ENCODE measurements at places on chromosomes 6 and 20.
A peak's percentile ranks its signal among the peaks of the same experiment; 100 is the strongest.

DNA sequence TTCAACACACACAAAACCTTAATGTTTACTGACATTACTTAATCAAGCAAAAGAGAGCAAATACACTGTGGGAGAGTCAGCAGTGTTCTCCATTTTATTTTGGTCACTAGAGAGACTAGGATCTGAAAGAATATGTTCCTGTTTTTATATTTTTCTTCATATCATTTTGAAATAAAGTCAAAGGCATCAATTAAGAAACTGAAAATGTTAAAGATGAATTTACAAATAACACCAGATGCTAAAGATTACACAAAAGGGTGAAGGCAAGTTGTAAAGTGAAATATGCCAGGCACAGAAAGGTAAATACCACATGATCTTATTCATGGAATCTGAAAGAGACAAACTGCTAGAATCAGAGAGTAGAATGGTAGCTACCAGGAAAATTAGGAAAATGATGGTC lies 60.3 kb upstream of the FABP7 start:
- DNase-seq: no peak

DNA sequence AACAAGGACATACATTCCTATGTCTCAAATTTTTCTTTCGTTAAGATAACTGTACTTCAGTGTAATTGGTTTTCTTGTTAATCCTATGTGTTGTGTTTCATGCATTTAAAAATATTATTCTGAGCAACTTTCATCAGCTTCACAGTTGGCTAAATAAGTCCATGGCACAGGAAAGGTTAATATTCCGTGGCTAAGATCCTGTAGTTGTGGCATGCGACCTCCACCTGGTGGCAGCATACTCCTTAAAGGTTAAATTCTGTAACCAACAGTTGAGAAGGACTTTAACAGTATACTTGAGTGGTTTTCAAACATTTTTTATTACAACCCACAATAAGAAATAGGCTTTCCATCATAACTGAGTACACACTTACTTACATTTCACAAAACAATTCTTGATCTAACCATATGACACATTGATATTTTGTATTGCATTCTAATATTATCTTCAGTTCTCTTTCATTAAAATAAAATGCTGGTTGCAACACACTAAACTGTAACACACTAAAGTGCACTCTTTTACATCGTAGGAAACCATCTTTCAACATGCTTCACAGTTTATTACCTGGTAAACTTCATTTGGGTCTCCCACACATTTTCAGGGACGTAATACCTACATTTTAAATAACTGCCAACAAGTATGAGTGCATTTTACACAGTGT lies 118.3 kb downstream of the SLX4IP start:
- peak; percentile 72 for DNase-seq

DNA sequence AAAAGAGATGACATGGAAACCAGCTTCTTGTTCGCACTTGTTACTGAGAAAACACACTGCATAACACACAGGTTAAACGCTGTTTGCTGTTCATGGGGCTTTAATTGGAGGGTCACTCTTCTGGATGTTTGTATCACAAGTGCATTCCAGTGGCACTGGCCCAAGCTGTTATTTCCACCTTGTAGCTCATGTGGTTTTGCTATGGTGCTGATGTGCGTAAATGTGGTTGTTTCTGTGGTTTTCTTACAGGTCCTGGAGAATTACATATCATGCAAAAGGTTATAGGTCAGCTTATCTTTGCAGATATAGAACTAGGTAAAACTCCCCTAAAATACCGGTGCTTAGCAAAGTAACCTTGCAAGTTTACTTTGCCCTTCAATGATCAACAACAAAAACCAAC lies 89.3 kb upstream of the AHI1 start:
- no peak for DNase-seq

- no peak for DNase-seq
Observed at GRCh38 chr6:107129370-107129925, 14.1 kb upstream of the BEND3 start.

DNA sequence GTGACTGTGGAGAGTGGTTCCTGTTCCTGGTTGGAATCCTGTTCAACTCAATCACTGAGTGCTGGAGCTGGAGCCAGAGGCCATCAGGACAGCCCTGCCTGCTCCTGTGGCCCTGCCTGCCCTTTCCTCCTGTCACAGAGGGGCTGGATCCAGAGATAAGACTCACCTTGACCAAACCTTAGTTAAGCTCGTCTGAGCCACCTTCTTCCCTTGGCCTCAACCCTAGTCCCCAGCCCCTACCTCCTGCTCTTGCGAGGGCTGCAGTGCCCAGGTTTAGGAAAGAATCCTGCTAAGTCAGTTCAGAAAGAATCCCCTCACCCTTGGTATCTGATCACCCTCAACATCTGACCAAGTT lies 47.0 kb upstream of the CST5 start:
- DNase-seq: no peak

DNA sequence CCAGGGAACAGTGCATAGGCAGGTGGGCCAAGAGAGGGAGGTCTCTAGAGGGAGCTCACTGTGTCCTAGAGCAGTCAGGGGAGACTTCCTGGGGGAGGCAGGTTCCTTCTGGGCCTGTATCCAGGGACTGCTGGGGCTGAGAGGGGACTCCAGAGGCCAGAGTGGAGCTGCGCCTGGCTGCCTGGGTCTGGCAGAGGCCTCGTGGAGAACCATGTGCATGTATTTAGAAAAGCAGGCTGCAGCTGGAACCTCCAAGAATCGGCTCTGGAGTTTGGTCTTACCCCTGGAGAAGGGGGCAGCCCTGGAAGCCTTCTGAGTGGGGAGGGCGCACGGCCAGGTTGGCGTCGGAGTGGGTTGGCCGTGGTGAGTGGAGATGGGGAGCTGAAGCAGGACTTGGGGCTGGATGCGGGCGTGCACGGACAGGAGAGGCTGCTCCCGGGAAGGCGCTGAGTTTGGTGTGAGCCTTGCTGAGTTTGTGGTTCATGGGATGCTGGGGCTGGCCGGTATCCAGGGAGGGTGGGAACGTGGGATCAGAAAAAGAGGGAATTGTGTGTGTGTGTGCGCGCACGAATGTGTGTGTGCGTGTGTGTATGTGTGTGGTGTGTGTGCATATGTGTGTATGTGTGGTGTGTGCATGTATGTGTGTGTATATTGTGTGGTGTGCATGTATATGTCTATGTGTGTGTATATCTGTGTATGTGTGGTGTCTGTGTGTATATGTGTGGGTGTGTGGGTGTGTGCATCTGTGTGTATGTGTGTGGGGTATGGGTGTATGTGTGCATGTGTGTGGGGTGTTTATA lies 10.8 kb downstream of the VSTM2L start:
- no peak for DNase-seq

- no peak for DNase-seq
Observed at GRCh38 chr20:36936341-36936740, 15.2 kb downstream of the SAMHD1 start.

DNA sequence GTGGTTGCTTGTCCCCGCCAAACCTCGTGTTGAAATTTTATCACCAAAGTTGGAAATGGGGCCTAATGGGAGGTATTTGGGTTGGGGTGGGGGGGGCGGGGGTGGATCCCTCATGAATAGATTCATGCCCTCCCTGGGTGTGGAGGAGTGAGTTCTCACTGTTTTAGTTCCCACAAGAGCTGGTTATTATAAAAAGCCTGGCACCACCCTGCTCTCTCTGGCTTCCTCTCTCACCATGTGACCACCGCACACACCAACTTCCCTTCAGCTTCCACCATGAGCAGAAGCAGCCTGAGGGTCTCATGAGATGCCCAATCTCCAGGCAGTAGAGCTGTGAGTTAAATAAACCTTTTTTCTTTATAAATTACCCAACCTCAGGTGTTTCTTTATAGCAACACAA lies 111.3 kb downstream of the PRDM1 start:
- no peak for DNase-seq

DNA sequence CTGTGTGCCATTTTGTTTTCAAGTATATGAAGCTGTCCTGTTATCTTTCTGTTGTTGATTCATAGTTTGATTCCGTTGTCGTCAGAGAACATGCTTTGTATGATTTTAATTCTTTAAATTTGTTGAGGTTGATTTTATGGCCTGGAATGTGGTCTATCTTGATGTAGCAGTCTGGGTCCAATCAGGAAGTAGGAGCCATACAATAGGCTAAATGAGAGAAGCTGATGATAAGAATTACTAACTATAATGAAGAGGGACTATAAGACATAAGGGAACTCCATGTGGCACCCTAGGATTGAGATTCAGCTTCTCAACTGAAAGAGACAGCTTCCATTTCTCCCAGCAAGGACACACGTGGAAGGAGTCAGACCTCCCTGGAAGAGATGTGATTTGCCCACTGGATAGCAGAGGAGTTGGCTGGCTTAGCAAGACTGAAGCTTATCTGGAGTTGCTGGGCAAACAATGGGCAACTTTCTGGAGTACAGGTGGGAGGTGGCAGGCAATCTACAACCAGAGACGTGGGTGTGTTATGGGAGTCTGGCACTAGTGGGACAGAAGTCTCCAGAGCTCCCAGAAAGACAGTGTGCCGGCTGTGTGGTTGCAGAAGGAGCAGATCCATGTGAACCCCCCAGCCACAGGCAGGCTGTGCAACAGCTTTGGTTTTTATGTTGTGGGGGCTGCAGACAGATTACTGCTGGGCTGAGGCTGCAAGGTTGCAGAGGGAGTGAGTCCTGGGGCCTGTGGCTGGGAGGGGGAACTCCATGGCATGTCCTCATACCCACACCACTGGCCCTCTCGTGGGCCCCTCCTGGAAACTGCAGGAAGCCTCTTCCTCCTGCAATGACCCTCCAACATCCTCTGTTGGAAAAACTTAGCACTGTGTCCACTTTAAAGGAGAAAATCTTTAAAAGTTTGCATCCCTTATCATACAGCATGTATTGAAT lies 7.1 kb downstream of the ZNF831 start:
- no peak for DNase-seq

DNA sequence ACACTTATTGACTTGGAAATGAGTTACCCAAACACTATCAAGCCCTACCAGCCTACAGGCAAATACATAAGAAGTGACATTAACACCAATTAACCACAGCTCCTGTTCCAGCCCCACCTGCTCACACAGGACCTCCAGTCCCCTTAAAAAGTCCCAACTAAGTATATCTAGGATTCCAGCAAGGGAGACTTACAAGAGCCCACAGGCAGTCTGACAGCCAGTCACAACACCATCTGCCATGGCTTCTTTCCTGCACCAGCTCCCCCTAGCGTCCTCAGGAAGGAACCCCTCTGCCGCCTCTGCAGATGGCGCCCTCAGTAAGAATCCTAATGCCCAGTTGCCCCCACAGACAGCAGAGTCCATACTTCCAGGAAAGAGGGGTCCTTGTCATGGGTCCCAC lies 122.1 kb downstream of the HIVEP2 start:
- peak; percentile 32 for DNase-seq

- DNase-seq: peak; percentile 47
Observed at GRCh38 chr6:108492131-108492766, 68.5 kb upstream of the FOXO3 start.

GRCh38 chr20:39935901-39936300 lies 753.1 kb downstream of the MAFB start:
- peak; percentile 3 for DNase-seq

DNA sequence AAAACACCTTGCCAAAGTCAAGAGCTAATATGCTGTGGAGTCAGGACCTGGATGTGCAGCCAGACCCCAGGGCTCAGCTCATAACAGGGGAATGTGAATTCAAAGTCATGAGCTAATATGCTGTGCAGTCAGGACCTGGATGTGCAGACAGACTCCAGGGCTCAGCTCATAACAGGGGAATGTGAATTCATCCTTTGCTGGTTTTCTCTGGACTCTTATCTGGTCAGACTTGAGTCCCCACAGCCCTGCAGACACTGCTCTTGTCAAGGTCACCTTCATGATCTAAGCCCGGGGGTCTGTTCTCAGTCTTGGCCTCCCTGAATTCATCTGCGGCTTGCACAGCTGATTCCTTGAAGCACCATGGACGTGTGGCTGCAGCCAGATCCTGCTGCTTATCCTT lies 19.2 kb upstream of the GGTLC1 start:
- DNase-seq: no peak

DNA sequence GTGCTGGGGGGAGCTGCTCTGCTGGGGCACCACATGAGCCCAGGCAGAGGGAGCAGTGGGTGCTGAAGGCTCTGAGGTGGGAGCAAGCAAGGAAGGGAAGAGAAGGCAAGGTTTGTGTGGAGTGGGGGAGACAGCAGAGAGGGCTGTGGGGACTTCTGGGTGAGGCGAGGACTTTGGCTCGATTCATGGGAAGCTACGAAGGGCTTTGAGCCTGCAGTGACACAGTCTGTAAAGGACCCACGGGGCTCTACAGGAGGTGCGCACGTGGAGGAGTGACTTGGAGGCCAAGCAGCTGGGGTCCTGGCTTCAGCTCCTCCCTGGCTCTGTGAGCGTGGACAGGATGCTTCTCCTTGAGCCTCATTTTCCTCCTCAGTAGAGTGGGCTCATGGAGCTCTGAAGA lies 29.1 kb upstream of the CSNK2A1 start:
- DNase-seq: no peak

- DNase-seq: peak; percentile 57
Observed at GRCh38 chr6:155530219-155530834, 74.7 kb upstream of the NOX3 start.

DNA sequence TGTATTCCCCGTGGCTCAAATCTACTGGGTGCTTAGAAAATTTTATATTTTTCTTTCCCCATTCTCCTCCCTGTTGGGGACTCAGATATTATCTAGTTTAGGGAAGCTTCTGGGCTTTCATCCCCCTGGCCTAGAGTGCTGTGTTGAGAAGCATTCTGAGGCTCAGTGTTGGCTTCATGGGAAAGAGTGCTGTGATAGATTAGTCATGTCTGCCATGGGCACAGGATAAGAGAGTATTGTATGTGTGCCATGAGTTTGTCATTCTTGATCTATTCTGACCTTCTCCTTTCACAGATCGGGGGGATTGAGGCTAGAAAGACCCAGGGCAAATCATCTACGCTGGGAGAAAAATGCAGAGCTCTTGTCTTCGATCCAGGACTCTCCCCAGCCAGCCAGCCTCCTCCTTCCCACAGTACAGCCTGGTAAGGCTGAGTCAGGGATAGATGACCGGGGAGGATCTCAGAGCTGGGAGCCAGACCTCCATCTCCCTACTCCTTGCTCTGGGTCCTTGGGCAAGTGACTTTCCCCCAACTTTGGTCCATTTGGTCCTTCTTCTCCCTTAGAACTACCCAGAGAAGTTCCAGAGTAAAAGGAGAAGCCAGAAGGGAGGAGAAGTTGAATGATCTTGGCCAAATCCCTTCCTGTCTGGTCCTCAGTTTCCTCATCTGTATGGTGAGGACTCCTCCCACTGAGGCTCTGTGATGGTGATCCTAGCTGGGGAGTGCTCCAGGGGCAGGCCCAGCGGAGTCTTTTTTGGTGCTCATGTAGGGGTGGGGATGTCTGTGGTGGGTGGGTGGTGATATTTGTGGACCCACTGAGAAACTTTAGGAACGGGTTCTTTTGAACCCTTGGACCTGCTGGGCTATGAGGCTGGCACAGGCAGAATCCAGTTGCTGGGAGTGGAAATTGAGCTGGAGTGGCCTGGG lies 5.0 kb downstream of the SRC start:
- peak; percentile 16 for DNase-seq

DNA sequence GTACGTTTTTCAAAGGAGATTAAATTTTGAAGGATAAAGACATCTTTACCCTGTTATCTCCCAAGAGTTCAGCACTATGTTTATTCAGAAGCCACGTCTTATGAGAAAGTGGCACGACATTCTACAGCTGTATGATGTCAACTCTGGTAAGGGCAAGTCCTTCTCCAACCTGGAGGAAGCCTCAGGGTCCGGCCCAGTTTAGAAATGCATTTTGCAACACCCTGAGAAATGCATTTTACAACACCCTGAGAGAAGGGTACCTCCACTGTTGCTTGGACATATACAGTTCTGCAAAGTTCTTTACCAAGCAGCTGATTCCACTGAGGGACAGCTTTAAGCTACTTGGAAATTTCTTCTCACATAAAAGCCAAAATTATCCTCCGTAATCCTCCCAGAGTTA lies 17.5 kb downstream of the NAPB start:
- DNase-seq: no peak

- peak; percentile 54 for DNase-seq
Observed at GRCh38 chr6:2738373-2738979, 12.2 kb downstream of the MYLK4 start.
